ENCODE measurements at places on chromosomes 6 and 20.
A peak's percentile ranks its signal among the peaks of the same experiment; 100 is the strongest.

- no peak for DNase-seq
These were observed 21.3 kb upstream of the SCGN start for GRCh38 chr6:25630508-25631278.

GRCh38 chr6:54288474-54288873 is 19.8 kb upstream of the TINAG start:
- DNase-seq = no peak

GRCh38 chr6:159261995-159262394 is 92.8 kb downstream of the FNDC1 start:
- no peak for DNase-seq

- DNase-seq = no peak
These were observed 13.5 kb downstream of the NCOA7 start for GRCh38 chr6:125804264-125804663.

DNA sequence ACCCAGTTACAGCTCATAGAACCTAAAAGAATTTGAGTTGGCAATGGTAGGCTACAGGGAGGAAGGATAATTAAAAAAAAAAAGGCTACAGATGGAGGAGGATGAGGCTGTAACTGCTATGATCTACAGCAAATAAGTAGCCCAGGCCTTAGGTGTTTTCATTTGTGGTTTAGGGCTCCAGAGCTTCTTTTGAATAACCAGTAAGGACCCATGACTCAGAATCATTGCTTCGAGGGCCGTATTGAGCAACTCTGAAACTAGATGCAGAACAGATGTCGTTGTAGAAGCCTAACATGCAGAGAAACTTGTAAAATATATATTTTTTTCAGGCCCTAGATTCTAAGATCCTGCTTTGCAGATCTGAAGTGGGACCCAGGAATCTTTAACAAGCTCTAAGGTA is 19.0 kb upstream of the ASIP start:
- no peak for DNase-seq

- no peak for DNase-seq
These were observed 512.5 kb downstream of the BCKDHB start for GRCh38 chr6:80618953-80619352.

DNA sequence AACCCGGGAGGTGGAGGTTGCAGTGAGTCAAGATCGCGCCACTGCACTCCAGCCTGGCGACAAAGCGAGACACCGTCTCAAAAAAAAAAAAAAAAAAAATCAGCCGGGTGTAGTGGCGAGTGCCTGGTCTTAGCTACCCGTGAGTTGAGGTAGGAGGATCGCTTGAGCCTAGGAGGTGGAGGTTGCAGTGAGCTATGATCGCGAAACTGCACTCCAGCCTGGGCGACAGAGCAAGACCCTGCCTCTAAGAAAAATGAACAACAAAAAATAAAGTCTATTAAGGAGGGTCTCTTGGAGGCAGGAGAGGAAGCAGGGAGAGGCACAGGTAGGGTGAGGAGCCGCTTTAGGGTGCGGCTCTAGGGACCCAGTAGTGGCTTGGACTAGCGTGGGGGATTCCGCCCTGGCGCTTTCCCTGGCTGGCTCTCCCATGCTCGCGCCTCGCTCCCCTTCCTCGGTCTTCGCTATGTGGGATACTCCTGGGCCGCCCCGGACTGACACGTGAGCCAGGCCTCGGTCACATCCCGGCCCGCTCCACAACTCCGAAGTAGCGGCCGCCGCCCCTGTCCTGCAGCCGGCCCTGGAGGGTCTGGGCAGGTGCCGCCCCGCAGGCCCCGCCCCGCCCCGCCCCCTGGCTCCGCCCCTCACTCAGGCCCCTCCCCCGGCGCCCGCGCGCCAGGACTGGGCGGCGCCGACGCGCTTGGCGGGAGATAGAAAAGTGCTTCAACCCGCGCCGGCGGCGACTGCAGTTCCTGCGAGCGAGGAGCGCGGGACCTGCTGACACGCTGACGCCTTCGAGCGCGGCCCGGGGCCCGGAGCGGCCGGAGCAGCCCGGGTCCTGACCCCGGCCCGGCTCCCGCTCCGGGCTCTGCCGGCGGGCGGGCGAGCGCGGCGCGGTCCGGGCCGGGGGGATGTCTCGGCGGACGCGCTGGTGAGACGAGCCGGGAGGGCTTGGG is at the start of gene MYBL2:
MYBL2 (plus strand) TSS at position 739 of the 953 bp plus-strand sequence; CDS start at position 909, 170 bp downstream.
- peak; percentile 78 for DNase-seq

DNA sequence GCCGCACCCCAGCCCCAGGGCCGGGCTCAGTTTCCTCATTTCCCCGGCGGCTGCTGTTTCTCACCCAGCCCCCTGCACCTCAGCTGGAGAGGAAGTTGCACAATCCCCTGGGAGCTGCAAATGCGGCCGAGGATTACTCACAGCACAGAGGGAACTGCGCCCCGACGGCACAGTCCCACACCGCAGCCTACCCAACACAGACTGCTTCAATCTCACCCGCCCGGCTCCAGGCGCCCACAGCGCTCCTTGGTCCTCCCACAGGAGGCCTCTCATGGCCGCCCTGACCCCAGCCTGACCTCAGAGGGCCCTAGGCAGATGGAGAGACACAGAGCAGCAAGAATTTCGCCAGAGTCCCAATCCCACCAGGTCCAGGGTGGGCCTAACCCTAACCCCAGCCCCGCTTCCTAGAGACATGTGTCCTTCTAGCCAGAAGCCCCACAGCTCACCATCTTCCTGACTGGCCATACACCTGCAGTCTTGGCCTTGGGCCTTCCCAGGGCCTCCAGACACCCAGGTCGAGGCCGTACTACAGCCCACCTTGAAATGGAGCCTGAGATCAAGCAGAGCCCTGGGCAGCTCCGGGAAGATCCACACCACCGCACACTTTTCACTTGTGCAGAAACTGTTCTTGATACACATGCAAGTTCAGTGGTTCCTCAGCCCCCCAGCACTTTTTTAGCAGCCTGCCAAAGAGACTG is 11.7 kb downstream of the TFEB start:
- DNase-seq = no peak

GRCh38 chr6:83511266-83511665 is 1.1 kb upstream of the PRSS35 start:
- DNase-seq = no peak

DNA sequence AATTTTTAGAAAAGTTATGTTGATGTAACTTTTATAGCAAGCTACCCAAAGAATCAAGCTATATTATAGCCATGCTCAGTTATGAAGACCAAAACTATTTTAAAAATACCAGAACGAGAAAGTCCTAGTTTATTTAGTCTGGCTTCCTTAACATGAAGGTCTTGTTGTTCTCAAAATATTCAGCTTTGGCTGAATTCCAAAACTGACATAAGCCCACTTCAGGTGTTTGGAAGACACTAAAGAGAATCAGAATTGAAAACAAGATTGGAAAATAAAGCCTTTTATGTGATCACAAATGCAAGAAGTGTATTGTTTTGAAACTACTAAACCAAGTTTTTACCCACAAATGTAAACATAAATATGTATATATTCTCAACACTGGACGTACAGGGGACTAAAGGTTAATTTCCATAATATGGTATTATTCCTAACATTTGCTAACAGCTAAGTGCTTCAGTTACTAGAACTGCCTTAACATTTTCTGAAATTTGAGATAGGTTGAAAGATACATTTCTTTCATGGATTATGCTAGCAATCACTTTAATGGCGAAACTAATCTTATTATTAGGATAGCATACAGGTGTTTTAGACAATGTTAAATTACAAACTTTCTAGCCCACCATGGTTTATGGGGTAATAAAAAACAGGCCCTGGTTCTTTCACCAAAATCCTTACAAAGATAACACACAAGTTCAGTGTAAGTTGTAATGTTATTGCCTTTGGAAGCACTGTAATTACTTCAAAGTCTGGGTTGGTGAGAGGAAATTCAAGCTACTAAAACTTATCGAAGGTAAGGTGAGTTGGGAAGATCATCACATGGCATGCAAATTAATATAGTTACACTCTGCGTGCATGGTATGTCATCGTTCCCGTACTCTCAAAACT is 1.6 kb downstream of the MAP3K5 start:
- no peak for DNase-seq

DNA sequence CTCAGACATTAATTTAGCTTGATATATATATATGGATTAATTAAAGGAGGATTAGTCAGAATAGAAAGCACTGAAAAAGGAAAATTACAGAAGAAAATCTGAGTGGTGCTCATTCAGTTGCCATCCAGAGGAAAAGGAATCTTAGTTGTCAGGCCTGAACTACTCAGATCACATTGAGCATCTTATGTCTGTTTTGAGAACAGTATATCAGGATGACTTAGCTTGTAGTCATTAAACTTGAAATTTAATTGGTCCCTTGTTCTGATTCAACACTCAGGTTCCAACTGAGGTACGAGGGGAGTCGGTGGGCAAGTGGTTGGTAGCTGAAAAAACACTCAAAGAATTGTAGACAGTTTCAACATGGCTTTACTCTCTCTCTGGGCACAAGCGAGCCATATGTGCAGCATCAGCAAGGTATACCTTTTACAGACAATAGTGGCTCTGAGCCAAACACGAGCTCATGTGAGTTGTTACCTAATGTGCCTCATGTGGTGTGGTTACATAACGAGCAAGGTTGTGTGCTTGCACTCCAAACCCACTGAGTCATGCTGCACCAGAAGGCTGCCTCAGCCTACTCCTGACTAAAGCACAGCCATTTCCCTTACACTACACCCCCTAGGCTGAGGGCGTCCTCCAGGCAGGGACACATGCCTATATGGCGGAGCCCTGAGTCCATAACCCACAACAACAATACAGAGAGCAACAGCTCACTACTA is 73.0 kb upstream of the HMGN3 start:
- no peak for DNase-seq

DNA sequence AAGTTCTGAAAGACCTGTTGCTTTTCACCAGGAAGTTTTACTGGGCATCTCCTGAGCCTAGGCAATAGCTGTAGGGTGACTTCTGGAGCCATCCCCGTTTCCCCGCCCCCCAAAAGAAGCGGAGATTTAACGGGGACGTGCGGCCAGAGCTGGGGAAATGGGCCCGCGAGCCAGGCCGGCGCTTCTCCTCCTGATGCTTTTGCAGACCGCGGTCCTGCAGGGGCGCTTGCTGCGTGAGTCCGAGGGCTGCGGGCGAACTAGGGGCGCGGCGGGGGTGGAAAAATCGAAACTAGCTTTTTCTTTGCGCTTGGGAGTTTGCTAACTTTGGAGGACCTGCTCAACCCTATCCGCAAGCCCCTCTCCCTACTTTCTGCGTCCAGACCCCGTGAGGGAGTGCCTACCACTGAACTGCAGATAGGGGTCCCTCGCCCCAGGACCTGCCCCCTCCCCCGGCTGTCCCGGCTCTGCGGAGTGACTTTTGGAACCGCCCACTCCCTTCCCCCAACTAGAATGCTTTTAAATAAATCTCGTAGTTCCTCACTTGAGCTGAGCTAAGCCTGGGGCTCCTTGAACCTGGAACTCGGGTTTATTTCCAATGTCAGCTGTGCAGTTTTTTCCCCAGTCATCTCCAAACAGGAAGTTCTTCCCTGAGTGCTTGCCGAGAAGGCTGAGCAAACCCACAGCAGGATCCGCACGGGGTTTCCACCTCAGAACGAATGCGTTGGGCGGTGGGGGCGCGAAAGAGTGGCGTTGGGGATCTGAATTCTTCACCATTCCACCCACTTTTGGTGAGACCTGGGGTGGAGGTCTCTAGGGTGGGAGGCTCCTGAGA is at the start of gene HFE:
HFE (plus strand) TSS at position 146 of the 832 bp plus-strand sequence; CDS start at position 158, 12 bp downstream.
- no peak for DNase-seq

DNA sequence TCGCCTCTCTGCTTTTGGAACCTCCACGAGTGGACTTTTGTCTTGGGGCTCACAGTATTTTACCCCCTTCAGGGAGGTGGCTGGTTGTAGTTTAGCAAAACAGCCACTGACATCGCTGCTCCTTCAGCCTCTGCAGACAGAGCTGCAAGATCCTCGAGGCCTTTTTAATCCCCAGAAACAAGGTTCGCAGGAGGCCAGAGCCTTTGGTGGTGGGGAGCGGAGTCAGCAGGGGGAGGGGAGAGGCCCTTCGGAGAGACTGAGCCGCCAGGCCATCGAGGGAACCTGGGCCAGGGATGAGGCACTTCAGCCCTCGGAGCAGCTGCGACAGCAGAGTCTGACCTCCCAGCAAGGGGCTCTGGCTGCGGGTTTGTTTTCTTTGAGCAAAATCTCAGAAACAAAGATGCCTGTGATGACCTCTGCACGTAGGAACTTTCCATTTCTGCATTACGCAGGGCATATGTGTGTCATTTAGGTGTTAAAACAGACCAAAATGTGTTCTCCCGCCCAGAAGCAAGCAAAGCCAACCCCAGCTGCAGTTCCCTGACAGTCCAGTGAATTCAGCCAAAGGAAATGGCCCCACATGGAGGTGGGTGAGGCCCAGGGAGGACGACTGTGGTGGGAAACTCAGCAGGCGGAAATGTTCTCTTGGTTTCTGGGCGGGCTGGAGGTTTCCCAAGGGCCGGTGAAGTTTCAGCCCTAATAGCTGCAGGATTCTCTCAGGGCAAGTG is 171.2 kb upstream of the SULF2 start:
- no peak for DNase-seq

DNA sequence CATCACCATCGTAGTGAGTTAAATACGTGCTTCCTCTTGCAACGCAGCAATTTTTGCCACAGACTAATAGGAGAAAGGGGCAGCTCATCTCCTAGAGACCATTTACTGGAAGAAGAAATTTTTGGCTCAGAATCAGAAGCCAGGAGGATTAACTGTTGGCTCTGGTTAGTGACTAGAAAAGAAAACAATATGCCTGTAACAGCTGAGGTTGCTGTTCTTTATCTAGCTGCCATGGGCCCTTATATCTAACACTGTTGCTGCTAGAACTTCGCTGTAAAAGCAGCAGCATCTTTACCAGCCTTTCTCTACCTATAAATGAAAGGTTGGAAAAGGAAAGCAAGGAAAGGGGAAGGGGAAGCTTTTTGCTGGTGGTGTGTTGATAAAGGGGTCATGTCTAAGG is 65.9 kb downstream of the FAM135A start:
- DNase-seq = no peak

GRCh38 chr20:9518576-9519175 is 4.3 kb downstream of the LAMP5 start:
- no peak for DNase-seq

GRCh38 chr20:50786703-50787102 is 8.2 kb upstream of the BCAS4 start:
- no peak for DNase-seq

DNA sequence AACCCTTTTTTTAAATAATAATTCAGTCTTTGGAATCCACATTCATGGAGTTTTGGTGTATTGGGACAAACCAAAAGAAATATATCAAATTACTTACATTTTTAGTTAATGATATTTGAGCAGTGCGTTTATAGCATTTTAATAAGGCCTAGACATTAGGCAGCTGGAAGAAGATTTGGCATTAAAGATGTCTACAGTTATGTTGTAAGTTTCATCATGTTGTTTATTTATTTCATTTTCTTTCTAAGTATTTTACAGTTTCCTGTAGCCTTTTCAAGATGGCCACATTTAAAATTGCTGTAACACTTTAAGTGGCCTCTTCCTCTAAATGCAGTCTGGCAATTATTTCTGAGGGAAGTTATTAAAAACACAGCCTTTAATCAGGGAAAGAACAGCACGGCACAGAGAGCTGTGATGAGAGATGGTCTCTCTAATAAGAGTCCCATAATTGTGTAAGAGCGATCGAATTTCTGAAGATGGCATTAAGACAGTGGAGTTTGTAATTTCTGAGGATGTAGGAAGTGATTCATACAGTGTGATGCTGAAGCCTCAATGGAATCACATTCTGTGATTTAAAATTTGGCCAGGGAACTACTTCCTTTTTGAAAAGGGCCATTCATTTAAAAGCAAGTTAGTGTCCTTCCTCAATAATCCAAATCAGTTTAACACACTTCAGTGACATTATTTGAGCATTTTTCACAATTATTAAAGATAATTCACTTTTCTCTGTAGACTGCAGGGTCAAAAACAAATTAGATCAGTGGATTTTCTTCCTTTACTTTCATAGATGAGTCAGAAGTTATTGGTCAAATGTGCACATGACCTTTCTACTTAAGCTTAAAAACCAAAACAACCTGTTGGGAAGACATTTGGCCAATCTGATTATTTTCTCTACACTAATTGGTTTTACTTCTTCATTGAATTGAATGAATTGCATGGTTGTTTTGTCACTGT is 52.4 kb upstream of the EDN3 start:
- DNase-seq = no peak

Data from naive thymus-derived CD8-positive, alpha-beta T cell (primary cell).